CD4-positive, alpha-beta T cell treated with Interleukin-15 for 1 hour (primary cell): ENCODE measurements at places on chromosomes 11 and 22.

DNA sequence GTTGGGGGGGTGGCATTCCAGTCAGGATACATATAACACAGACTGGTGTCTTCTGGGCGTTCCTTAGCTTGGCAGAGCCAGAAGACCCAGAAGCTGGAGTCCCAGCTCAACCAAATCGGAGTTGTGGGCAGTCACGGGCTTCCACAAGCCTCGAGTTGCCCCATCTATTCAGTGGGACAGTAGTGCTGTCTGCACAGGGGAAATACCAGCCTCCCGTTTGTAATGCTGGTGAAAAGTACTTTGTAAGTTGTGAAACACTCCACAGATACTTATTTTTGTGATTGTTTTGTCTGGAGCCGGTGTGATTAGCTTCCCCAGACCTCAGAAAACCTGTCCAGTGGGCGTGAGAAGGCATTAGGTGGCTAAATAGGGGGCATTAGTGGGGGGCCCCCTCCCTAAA, 13.6 kb downstream of the DGKZ start:
- DNase-seq: no peak

DNA sequence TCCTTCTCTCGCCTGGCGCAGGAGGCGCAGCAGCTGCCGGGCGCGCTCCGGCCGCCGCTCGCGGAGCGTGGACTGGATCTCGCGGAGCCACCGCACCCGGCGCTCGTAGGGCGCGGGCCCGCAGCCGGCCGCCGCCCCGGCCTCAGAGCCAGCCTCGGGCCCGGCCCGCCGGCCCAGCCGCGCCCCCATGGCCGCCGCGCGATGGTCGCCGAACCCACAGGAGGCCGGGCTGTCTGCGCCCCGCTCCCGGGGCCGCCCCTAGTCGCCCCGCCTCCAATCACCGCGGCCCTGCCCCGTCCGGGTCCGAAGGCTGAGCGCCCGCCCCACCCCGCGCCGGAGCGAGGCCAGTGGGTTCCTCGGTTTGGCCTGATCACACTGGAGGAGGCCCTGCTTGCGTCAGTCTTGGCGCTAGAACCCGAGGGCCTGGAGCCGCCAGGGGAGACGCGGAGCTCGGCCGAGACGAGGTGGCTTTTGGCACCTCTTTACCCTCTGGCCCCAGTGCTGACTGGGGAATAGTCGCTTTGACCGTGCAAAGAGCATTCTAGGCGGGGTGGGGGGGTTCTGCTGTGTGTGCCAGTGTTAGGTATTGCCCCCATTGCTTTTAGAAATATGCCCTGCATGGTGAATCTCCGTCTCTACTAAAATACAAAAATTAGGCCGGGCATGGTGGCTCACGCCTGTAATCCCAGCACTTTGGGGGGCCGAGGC, at the start of gene LRRC75B:
TSS of gene LRRC75B (minus strand) at position 223 of the 708 bp plus-strand sequence. CDS start at position 189, 34 bp downstream.
- DNase-seq: peak; percentile 49

GRCh38 chr11:13668957-13669521, 571 bp downstream of the FAR1 start:
- DNase-seq: peak; percentile 21

DNA sequence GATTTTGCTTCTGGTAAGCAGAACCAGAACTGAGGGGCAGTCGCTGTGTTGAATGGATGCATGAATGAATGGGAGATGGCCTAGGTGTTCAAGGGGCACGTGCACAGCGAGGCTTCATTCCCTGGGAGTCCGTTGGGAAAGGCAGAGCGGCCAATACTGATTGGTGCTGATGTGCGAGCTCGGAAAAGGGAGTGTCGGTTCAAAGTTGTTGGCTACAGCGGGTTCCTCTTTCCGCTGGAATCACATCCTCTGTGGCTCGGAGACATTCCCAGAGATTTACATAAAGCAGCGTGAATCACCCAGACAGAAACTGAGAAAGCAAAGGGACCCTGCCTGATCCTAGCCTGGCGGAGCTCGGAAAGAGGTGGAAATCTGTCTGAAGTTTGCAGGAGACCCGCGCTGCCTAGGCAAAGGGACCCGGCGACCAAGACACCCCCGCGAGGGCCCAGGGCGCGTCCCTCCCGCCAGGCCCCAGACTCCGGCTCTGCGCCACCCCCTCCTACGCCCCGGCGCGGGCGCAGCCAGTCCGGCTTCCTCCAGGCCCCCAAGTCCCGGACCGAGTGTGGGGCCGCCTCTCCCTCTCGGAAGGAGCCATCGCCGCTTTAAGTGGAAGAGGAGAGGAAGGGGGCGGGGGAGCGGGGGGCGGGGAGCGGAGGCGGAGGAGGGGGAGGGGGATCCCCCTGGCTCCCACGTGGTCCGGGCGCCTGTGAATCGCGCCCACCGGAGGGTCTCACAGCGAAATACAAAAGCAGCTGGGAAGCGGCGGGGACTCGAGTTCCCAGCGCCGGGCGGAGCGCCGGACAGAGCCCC, at the start of gene FJX1:
TSS of gene FJX1 (plus strand) at position 774 of the 810 bp plus-strand sequence. CDS start 177 bp downstream, outside the sequence.
- peak; percentile 21 for DNase-seq

DNA sequence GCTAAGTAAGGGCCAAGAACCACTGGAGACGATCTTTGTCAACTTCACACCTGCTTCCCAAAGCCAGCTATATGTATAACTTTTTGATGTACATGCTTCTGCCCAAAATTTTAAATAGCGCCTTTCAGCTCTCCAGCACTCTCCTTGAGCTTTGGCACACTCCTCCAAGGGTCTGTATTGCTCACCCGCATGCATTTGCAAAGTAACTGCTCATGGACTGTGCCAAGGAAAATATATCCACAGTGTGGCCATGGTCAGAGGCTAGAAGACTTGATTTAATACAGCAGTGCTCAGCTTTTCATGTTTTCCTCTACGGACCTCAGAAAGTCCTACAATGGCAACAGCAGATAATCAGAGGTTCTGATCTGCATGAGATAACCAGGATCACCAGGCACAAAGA, 550.1 kb downstream of the SOX6 start:
- DNase-seq: no peak

DNA sequence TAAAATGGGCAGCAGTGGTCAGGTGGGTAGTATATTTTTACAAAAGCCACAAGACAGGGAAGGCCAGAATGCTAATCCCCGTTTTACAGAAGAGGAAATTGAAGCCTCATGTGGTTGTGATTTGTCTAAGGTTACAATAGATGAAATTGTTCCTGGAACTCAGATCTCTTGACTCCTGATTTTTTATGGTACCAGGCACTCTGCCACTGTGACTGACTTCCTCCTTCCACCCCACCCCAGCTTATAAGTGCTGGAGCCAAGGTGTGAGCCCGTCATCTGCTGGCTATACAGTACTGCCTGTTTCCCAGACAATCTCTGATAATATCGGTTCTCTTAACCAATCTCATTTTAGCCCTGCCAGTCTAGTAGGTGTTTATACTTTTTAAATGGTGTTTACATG, 1.9 kb downstream of the SLC5A1 start:
- DNase-seq: no peak

DNA sequence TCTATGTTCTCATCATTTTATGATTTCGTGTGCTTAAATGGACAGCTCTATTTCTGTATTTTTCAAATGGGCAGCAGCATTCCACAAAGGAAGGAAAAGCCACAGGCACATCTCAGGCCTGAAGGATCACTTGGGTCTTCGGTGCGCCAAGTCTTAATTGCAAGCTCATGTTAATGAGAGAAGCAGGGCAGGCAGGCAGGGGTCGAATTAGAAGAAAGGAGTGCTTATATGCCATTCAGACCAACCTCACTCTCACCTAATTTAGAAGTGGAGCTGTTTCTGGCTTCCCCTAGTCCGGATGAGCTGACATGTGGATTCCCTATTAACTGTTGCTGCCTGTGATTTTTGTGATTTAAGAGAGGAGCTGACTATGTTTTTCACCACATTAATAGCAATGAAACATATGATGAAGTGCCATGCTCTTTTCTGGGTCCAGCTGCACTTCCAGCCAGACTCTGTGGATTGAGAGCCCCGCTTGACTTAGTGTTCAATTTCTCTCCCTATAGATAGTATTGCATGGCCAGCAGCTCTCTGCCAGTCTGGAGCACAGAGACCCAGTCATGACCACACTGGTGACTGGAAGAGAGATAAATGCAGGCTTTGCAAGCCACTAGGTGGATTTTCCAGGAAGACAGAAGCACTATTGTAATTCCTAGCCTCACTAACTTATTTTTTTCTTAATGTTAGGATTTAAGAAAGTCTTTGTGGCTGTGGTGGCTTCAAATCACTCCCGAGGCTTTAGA, 373.9 kb upstream of the FAT3 start:
- no peak for DNase-seq

DNA sequence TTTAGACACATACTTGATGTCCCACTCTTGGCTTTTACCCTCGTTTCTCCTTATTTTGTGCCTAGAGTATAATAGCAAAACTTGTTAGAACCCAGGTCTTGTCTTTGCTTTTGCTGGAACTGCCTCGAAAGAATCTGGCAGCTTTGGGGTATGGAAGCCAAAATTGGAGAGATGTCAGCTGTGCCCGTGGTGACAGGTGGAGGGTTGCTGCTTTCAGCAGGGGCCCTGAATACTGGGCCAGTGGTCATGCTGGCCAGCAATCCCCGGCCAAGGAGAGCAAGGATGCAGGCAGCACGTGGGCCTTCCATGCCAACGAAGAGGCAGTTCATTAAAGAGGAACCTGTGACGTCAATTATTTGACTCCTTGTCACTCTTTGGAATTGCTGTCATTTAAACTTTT, 181.1 kb downstream of the HIPK3 start:
- no peak for DNase-seq

DNA sequence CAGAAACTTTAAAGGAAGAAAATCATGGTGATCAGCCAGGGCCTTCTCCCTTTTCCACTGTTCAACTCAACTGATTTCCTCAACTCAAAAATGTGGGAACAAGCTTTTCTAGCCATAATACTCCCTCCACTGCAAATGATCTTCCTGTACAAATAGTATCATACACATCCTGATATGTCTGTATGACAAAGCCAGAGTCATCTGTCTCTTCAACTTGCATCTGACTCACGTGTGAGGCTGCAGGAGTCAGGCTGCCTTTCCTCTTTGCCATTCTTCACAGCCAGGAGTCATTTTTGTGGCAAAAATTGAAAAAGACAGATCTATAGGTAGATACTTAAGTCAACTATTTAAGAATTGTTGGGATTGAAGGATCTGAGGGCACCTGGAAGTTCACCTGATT, 13.3 kb downstream of the PATZ1 start:
- no peak for DNase-seq

DNA sequence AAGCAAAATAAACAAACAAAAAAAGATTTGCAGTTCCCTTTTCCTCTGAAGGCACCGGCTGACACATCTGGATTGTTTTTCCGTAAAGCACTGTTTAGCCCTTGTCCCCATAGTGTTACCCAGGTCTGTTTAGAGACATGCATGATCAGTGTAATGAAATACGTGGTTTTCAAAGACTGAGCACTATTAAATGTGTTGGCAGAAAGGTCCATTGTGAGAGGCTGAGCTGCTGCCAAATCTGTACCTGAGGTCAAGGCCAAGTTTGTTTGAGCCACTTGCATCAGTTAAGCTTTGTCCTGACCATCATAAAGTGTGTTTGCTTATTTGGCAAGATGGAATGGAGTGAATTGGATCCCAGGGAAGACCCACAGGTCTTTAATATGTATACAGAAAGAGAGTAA, 26.3 kb downstream of the CTR9 start:
- DNase-seq: no peak

DNA sequence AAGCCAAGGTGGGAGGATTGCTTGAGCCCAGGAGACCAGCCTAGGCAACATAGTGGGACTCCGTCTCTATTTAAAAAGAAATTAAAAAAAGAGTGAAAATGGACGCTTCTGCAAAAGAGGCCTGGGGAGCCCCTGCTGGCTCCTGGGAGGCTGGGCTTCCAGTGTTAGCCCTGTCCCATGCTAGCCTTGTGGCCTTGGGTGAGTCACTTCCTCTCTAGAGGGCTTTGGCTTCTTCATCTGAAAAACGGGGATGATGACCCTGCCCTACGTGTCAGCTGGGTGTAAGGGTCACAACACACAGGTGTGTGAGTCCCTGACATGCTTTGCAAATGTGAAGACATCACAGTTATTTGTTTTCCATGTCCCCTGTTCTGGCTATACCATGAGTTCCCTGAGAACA, 32.8 kb downstream of the FAM227A start:
- DNase-seq: no peak

DNA sequence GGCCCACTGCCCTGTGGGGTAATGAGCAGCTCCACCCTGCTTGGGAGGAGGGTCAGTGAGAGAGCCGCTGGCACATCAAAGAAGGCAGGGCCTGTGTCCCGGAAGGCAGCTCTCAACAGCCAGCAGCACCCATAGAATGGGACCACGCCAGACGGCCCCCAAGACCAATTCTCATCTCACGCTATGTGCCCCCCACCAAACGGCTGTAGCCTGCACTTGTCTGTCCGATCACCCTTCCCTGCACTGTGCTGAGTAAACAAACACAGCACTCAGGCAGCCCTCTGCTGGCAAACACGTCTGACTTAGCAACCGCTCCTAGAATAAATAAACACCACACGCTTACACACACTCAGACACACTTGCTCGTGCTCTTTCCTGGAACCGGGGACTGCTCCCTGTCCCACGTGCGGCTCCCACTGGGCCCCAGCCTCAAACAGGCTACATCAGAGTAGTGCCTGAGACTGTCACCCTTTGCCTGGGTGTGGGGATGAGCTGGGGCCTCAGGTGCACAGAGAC, 53.2 kb upstream of the CDON start:
- DNase-seq: no peak

DNA sequence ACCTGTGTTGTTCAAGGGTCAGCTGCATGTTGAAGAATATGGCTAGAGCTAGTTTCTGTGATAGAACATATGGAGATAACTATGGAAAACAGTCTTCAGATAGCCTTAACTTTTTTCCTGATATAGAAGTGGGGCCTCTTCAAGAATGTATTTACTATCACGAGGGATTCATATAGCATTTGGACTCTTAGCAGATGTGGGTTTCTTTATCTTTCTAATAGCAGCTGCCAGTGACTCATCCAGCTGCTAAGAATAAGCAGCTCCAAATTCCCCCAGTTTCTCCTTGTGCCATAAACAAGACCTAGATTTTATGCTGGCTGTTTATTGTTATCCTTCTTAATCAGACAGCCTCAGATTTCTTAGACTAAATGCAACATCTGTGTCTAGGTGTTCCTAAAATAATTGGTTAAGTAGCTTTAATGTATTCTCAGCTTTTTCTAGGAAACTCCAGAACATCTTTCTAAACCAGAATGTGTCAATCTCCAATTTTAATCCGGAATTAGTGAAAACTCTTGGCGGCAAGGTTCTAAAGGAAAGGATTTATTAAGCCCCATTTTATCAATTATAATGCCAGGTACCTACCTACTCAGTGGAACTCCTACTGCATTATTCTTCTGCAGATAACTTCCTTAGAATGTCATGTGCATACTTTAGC, 119.8 kb downstream of the CSTPP1 start:
- no peak for DNase-seq

DNA sequence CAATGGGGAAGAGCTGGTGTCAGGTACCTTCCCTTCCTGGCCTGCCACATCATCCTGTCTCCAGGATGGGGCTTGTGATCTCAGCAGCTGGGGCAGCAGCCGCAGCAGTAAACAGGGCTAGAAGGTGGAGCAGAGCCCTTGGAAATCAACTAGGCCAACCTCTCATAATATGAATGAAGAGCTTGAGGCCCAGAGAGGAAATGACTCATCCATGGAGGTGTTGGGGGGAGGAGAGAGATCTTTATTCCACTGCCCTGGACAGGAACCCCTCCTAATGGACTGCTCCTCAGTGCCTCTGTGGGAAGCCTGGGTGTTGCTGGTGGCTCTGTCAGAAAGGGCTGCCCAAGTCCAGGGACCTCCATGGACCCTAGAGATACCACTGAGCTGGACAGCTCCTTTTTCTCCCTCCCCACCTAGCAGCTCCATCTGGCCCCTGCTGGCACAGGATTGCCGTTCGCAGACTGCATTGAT, 111.8 kb downstream of the OSBP2 start:
- DNase-seq: no peak

GRCh38 chr11:109731451-109731850, 309.5 kb downstream of the C11orf87 start:
- DNase-seq: no peak
